ENCODE measurements at places on chromosomes 6 and 20.

GRCh38 chr6:111069382-111070104, 17.8 kb upstream of the SLC16A10 start:
- DNase-seq: no peak

DNA sequence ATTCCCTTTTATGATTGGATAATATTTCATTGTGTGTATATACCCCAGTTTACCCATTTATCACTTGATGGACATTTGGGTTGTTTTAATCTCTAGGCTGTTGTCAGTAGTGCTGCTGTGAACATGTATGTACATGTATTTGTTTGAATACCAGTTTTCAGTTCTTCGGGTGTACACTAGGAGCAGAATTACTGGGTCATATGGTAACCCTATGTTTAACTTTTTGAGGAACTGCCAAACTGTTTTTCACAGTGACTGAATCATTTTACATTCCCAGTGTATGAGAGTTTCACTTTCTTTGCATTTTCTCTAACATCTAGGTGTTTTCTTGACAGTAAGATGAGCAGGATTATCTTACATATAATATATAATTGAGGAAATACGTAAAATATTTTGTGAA, 44.7 kb upstream of the ADIG start:
- no peak for DNase-seq

GRCh38 chr20:1426231-1426849, 33.5 kb upstream of the FKBP1A start:
- DNase-seq: no peak

DNA sequence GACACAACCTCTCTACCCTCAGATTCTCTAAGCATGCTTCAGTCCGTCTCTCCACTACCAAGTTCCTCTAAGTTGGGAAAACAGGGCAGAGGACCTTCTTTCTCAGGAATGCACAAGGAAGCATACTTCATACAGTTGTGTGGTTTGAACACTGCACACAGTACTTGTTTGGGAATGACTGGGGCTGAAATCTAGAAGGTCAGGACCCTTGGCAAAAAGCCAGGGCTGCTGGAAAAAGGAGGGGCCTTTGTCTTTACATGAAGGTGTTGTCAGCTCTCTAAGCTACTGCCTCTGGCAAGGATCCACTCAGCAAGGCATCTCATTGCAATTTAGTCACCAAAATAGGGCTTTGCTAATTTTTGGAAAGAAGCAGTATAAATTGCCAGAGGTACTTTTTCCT, 20.7 kb upstream of the HEY2 start:
- no peak for DNase-seq

DNA sequence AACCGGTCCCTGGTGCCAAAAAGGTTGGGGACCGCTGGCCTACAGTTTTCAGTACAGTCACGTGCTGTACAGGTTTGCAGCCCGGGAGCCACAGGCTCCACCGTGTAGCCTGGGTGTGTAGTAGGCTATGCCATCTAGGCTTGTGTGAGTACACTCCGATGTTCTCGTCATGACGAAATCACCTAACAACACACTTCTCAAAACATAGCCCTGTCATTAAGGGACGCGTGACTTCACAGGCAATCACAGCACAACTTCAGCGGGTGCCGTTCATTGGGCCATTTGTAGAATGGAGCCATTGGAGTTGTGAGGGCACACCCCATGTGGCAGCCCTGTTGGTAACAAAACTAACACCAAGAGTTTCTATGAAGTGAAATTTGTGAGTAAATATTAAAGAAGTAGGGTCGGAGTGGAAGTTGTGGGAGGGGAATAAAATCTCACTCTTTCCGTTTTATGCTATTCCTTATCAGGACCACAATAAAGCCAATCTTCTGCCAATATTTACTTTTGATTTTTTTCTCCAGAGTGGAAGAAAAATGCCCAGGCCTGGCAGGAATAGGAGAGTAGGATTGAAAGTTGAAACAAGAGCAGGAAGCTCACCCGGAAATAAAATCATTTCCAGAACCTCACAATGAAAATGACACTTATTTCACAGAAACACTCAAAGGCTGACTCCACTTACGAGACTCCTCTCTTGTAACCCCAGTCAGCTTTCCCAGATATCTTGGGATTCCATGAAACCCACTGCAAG, 63.7 kb upstream of the PTPN1 start:
- DNase-seq: no peak

GRCh38 chr20:16535277-16535676, 38.0 kb downstream of the KIF16B start:
- DNase-seq: no peak

- no peak for DNase-seq
Observed at GRCh38 chr6:42993445-42993844, 9.1 kb downstream of the PPP2R5D start.

DNA sequence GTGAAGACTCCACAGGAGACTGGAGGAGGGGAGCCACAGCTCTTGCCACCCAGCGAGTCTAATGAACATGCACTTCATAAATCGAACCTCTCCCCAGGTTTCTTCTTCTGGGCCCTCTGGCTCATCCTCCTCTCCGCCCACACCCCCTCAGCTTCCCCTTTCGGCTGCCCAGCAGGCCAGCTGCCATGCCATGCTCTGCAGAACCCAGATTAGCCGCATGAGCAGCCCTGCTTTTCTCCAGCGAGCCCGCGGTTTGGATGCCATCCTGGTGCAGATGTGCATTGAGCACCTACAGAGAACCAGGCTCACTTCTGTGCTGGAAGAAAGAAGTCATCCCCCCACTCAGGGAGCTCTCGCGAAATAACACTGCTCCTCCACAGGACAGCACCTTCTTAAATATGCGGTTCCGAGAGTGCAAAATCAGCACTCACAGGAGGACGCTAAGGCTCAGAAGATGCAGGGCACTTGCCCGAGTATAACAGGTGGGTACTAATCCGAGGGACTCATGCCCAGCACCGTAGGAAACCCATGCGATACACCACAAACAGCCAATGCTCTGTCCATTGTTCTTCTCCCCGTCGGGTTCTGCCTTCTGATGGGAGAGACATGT, 143.0 kb upstream of the THBS2 start:
- DNase-seq: no peak

- no peak for DNase-seq
Observed at GRCh38 chr6:18171871-18172270, 16.6 kb downstream of the KDM1B start.

- no peak for DNase-seq
Observed at GRCh38 chr6:130148181-130148580, 74.6 kb downstream of the SAMD3 start.

DNA sequence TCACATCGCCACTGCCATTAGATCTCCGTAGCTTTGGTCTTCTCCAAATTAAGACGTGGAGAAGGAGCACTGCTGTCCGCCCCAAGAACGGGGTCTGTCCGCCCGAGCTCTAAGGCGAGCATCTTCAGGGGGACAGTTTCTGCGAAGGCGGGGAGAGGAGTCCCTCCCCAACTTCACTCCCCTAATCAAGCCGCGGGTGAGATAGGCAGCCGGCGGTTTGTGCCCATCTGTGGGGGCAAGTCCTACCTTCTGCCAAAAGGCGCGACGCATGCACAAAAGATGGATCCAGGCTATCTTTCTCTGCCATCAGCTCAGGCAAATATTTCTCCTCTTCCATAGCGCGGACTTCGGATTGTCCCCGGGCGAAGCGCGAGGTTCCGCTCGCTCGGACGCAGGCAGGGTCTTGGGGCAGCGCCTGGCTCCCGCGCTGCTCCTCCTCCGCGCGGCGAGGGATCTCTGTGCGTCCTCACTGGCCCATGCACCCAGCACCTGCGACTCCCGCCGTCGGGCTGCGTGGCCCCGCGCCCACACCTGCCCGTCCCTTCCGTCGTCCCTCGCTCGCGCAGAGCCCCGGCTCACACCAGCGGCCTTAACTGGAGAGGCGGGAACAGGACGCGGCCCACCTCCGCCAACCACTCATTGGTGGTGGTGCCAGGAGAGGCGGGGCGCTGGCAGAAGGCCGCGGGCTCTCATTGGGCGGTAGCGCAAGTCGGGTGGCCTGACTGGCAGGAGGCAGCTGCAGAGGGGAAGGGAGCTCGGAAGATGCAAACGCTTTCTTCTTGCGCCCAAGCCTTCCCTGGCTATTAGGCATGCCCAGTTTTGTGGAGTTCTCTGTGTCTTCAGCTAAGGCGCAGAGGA, at the start of gene KHDRBS2:
Gene KHDRBS2, minus strand, starts transcription at position 614 of the 858 bp plus-strand sequence.
- DNase-seq: no peak

- DNase-seq: peak; percentile 43
Observed at GRCh38 chr6:17086469-17086868, 15.4 kb upstream of the STMND1 start.

GRCh38 chr6:170063431-170063830, 227.4 kb downstream of the DLL1 start:
- no peak for DNase-seq

- DNase-seq: peak; percentile 64
Observed at GRCh38 chr6:44221291-44221960, 2.0 kb upstream of the SLC29A1 start.

DNA sequence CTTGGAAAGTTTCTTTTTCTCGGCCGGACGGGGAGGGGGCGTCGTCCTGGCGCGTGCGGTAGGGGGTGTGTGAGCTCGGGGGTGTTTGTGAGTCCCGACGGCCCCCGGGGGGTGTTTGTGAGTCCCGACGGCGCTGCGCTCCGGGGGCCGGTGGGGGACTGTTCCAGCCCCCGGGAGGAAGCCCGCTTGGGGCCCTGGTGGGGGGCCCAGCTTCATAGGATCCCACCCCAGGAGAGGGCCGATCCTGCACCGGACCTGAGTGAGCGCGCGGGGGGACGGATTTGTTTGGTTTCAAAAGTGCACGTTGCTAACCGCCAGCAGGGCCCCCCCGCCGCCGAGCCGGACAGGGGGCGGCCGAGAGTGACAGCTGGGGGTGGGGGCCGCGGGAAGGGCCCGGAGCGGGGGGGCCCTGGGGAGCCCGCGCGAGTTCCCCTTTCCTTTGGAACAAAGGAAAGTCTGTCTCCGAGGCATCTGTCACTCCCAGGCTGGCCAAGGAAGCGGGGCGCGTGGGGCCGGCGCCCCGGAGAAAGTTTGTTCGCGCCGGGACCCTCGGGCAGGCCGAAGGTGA, 485 bp downstream of the TGIF2 start:
- no peak for DNase-seq

DNA sequence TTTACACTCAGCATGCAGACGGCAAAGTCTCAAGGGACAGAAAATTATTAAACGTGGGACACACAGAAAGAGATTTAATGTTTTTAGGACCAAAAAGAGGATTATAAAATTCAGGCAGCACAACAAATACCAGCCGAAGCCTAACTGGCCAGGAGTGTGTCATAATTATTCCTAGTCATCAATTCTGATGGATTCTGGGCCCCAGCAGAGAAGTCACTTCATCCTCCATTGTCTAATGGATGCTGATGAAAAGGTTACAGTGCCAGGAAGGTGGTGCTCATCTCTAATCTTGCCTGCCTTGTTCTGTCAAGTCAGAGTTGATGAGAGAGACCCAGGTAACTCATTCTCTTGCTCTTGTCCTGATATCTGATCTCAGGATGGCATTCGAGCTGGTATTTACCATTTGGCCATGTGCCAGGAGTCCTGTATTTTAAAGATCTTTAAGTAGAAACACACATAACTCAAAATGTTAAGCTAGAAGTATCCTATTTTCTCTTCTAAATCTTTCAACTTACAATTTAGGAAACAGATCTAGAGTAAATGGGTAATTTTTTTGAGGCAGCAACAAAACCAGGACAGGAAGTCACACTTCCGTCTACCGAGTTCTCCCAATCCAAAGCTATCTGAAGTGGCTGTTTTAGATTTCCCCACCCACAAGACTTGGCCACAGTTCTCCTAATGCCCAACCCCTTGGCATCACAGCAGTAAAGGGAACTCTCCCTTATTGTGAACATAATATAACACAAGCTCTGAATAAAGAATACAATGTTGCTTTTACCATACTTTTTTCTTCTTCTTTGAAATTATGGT, 50.0 kb downstream of the ADAT2 start:
- DNase-seq: no peak

GRCh38 chr20:36491901-36492617, 49.3 kb upstream of the MYL9 start:
- no peak for DNase-seq

- no peak for DNase-seq
Observed at GRCh38 chr6:14883921-14884320, 361.9 kb upstream of the JARID2 start.

GRCh38 chr20:16821211-16822089, 73.3 kb downstream of the OTOR start:
- DNase-seq: no peak

DNA sequence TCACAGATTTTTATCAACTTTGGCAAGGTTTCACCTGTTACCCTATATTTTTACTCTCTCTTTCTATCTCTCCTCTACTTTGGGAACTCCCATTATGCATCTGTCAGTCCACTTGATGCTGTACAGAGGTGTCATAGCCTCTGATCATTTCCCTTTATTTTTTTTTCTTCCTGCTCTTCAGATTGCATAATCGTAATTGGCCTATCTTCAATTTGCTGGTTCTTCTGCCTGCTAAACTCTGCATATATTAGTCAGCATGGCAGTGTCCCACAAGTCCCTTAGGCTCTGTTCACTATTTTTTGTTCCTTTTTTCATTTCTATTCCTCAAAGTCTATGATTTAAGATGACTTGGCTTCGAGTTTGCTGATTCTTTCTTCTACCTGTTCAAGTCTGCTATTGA, 44.7 kb upstream of the MICB start:
- no peak for DNase-seq

DNA sequence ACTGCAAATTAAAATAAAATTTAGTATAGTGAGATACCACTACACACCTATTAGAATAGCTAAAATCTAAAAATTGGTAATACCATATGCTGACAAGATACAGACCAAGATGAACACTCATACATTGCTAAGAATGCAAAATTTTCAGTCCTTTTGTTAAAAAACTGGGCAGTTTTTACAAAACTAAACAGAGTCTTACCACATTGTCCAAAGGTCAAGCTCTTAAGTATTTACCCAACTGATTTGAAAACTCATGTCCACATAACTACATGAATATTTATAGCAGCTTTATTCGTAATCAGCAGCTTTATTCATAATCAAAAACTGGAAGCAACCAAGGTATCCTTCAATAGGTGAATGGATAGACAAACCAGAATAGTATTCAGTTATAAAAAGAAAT, 10.0 kb downstream of the POLR3F start:
- no peak for DNase-seq

GRCh38 chr20:17848249-17849048, 120.1 kb downstream of the SNX5 start:
- DNase-seq: no peak

- DNase-seq: no peak
Observed at GRCh38 chr6:115675443-115675842, 385.2 kb downstream of the FRK start.

- DNase-seq: no peak
Observed at GRCh38 chr6:159399751-159400221, 230.6 kb downstream of the FNDC1 start.

DNA sequence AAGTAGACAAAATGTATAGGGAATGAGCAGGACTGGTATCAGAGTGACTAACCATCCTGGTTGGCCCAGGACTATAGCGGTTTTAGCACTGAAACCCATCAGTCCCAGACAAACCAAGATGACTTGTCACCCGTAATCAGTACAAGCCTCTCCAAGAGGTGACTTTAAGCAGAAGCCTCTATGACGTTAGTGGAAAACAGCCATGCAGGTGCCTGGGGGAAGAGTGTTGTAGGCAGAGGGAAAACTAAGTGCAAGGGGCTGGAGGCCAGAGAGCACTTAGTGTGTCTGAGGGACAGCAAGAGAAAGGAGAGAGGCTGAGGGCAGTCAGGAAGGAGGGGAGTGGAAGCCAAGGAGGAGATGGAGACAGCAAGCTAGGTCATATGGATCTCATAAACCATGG, 2.1 kb downstream of the SGK2 start:
- no peak for DNase-seq
